ENCODE measurements at places on chromosomes 5 and 9. TPM values are rescaled to one million over a fixed set of nuclear protein-coding genes. Genes with fewer than 3 reads are reported as not detected.

The RNF183 gene
- total RNA-seq = not detected

The SLC34A1 gene
- total RNA-seq = not detected

The ROR2 gene
- not detected for total RNA-seq

The OLFML2A gene
- 0.04 TPM for total RNA-seq

The PCDHB14 gene
- 0.78 TPM for total RNA-seq

The SLC6A19 gene
- total RNA-seq = not detected

The CMYA5 gene
- under 0.01 TPM for total RNA-seq

The DAB2 gene
- total RNA-seq = 100 TPM
